ENCODE measurements at places on chromosomes 12 and 14.

DNA sequence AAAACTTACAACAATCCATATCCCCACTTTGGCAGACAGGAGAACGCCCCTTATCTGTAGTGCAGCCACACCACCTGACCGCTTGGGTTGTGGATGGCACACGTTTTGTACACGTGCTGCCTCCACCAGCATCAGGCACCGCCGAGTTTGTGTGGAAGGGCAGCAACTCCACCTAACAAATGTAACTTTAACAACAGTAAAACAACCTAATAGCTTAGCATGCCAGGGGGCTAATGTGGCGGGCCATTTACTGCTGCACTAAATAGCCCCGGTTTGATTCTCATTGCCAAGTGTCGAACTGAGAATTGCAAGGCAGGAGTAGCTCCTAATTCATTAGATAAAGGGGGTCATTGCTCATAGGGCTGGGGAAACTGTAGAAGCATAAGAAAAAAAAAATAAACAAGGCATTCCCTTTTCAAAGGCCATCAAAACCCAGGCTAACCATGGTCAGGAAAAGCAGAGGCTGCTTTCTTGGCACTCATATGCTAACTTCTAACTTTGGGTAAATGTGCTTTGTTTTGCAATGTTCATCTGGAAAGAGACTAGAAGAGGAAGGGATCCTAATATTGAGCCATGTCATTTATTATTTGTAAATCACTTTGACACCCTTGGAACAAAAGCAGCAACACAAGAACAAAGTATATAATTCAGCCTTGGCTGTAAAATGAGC lies 279.7 kb upstream of the SOX5 start:
- no peak for DNase-seq

GRCh38 chr12:20510811-20511210 lies 142.5 kb downstream of the PDE3A start:
- DNase-seq: no peak

DNA sequence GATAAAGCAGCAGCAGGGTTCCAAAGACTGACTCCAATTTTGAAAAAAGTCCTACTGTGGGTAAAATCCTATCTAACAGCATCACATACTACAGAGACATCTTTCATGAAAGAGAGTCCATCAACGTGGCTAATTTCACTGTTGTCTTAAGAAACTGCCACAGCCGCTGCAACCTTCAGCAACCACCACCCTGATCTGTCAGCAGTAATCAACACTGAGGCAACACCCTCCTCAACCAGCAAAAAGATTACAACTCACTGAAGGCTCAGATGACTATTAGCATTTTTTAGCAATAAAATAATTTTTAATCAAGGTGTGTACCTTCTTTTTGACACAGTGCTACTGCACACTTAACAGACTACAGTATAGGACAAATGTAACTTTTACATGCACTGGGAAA lies 6.6 kb downstream of the CAPRIN2 start:
- peak; percentile 38 for DNase-seq

- DNase-seq: no peak
Measured at GRCh38 chr12:71141378-71141926, 16.3 kb downstream of the TSPAN8 start.

GRCh38 chr14:81137316-81137715 lies 83.4 kb downstream of the GTF2A1 start:
- DNase-seq: no peak

DNA sequence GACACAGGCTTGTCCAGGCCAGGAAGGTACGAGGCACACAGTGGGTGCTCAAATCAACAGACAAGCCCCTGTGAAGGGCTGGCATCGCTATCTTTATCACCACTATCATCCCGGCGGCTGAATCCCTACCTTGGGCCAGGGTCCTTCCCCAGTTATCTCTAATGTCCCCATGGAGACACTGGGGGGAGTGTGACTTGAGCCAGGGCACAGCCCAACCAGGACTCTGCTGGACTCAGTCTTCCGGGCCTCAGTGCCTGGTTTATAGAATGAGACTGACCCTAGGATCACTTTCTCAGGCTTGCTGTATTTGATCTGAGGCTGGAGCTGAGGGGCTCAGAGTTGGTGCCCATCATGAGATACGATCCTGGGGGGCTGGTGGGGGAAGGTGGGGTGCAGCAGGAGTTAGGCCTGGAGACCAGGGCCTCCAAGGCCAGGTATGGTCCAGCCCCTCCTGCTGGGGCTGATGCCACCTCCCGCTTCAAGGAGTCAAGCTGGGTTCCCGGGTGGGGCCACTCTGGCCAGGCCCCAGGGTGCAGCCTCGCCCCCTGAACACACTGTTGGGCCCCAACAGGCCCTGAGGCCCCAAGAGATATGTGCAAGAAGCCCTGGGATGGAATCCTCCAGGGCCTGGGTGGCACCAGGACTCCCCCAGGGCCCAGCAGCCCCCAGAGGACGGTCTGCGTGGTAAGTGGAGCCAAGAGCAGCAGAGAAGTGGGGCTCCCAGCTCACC lies 11.8 kb downstream of the BEGAIN start:
- no peak for DNase-seq

- DNase-seq: no peak
Measured at GRCh38 chr12:110619534-110619953, 5.6 kb downstream of the TCTN1 start.
